Esophagus muscularis mucosa (tissue), 4 donors: ENCODE measurements at places on chromosomes 5 and 9. TPM values are rescaled to one million over a fixed set of nuclear protein-coding genes. Genes with fewer than 3 reads are reported as not detected.

The DCAF12 gene
- 17.9 TPM for total RNA-seq

The GFPT2 gene
- 35.3 TPM for total RNA-seq

The DBH gene
- not detected for total RNA-seq

The LHX6 gene
- 3.3 TPM for total RNA-seq

The C1QTNF3 gene
- total RNA-seq: 4.8 TPM

- no peaks in the 10 kb centered on the region for H3K36me3 ChIP-seq
- H3K4me1 ChIP-seq: peaks cover 16% of the 10 kb centered on the region
- DNase-seq: no peak
- no peaks in the 10 kb centered on the region for H3K27me3 ChIP-seq
- H3K4me3 ChIP-seq: peak overlapping the region; percentile 44
- peak overlapping the region; percentile 81 for H3K27ac ChIP-seq
Measured at GRCh38 chr5:170632985-170633234, 129.1 kb downstream of the KCNIP1 start.

DNA sequence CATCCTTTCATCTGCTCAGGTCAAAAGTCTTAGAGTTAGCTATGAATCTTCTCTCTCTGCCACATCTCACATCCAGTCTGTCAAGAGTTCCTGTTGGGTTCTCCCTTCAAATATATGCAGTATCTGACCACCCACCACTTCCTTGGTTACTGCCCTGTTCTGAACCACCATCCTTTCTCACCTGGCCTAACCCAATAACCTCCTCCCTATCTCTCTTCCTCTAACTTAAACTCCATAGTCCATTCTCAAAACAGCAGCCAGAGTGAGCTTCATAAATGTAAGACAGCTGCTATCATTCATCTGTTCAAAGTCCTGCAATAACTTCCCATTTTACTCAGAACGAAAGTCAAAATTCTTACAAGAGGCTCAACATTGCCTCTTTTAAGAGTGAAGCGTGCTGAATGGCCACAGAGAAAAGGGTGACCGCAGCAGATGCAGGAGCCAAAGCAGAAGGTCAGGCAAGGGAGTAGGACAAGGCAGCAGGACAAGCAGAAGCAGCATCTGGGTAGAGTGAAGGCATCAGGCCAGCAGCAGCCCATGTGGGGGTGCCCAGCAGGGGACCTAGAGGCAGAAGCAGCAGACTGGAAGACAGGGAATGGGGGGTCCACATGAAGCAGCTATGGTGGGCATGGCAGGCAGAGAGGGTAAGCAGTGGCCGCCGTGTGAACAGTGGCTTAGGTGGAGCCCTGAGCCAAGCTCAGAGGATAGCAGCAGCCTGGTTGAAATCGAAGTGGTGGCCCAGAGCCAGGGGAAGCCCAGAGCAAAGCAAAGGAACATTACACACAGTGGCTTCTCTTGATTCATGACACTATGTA is 39.3 kb upstream of the CDC42SE2 start:
- DNase-seq: no peak
- H3K4me3 ChIP-seq: no peak overlapping the region
- H3K36me3 ChIP-seq: no peaks in the 10 kb centered on the region
- peaks cover 27% of the 10 kb centered on the region for H3K4me1 ChIP-seq

DNA sequence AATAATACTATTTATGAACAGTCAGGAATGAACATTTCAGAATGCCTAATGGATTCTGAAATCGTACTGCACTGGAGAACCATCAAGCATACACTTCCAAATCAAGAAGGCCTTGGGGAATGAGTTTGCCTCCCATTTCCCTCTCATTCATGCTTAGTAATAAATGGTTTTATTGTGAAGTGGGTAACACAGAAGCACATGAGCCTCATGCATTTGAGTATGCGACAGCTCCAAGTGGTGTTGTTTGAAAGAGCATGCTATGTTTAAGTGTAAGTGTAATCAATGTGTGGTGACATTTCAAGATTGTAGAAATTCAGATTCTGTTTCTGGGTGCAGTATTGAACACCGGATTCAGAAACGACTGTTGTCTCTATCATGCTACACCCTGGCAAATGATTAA is 60.0 kb downstream of the SGCD start:
- no peak overlapping the region for H3K4me3 ChIP-seq
- H3K27me3 ChIP-seq: no peaks in the 10 kb centered on the region
- peaks cover 23% of the 10 kb centered on the region for H3K4me1 ChIP-seq

DNA sequence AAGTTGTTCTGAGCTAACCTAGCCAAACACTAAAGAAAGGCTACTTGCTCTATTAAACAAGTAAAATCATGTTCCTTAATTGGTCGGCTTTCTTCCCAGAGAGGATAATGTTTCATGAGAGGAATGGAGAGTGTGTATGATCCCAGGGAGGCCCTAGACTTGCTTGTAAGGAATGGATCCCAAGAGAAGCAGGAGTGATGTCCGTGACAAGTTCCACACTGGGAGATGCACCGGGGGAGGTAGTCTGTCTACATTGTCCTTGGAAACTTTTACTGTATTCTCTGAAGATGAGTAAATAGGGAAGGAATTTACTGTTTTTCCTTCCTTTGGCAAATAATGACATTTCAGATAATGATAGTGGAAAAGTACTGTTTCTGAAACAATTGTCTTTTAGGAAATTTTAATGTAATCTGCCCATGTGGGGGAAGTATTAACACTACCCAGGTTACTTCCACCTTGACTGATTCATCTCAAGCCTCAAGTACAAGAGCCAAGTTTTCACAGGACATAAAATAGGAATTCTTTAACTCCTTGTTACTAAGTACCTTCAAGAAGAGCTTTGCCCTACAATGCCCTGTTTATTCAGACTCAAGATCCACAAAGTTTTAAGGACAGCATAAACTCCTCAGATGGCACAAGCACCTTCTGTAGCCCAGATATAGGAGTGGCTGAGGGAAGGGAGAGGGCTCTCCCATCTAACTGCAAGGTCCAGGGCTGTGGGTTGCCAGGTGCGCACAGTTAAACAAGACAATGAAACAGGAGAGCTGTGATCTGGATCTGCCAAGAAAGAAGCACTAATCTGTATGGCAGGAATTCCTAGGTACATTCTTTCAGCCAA is 152.1 kb downstream of the GNA14 start:
- H3K27ac ChIP-seq: no peak overlapping the region
- DNase-seq: no peak
- no peaks in the 10 kb centered on the region for H3K27me3 ChIP-seq
- no peaks in the 10 kb centered on the region for H3K36me3 ChIP-seq
- no peak overlapping the region for H3K4me3 ChIP-seq

GRCh38 chr9:91285729-91286353 is 75.9 kb downstream of the AUH start:
- peaks cover 11% of the 10 kb centered on the region for H3K4me1 ChIP-seq
- no peak for DNase-seq
- peak overlapping the region; percentile 62 for H3K27ac ChIP-seq
- no peaks in the 10 kb centered on the region for H3K27me3 ChIP-seq
- H3K36me3 ChIP-seq: peaks cover 7% of the 10 kb centered on the region

GRCh38 chr9:129136446-129137035 is 25.3 kb downstream of the PTPA start:
- H3K36me3 ChIP-seq: peaks cover 48% of the 10 kb centered on the region
- peaks cover 37% of the 10 kb centered on the region for H3K4me1 ChIP-seq
- no peak for DNase-seq

- H3K4me1 ChIP-seq: peaks cover 35% of the 10 kb centered on the region
- peak overlapping the region; percentile 49 for H3K27ac ChIP-seq
- H3K27me3 ChIP-seq: no peaks in the 10 kb centered on the region
- DNase-seq: no peak
- H3K4me3 ChIP-seq: no peak overlapping the region
- H3K36me3 ChIP-seq: no peaks in the 10 kb centered on the region
Measured at GRCh38 chr9:107390778-107391177, 98.8 kb downstream of the KLF4 start.

- H3K4me3 ChIP-seq: no peak overlapping the region
- no peaks in the 10 kb centered on the region for H3K36me3 ChIP-seq
- no peak overlapping the region for H3K27ac ChIP-seq
- no peaks in the 10 kb centered on the region for H3K4me1 ChIP-seq
Measured at GRCh38 chr9:111058166-111058565, 19.9 kb upstream of the LPAR1 start.

DNA sequence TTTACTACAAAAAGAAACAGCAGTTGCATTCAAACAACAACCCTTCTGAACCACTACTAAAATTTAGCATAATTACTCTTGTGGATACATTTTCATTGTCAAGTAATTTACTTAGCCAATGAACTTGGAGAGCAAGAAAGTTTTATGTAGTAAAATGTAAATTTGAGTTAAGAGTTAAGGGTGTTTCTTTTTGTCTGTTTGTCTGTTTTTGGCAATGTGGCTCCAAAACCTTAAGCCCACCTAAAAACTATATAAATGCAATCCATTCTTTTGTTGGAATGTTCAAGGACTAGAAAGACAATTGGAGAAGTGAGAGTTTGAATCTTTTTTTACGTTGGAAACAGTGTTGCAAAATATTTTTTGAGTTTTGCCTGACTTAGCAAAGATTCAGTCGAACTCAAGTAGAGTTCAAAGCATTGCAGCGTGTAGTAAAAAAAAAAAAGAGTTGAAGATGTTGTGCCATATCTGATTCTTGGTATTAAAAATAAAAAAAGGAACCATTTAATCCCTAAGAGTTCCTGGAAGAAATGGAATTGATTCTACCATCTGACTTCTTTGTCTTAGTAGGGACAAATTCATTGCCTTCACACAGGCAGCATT is 867 bp downstream of the SYK start:
- peak overlapping the region; percentile 50 for H3K4me3 ChIP-seq
- H3K36me3 ChIP-seq: no peaks in the 10 kb centered on the region
- no peak for DNase-seq
- peaks cover 16% of the 10 kb centered on the region for H3K4me1 ChIP-seq
- no peak overlapping the region for H3K27ac ChIP-seq

DNA sequence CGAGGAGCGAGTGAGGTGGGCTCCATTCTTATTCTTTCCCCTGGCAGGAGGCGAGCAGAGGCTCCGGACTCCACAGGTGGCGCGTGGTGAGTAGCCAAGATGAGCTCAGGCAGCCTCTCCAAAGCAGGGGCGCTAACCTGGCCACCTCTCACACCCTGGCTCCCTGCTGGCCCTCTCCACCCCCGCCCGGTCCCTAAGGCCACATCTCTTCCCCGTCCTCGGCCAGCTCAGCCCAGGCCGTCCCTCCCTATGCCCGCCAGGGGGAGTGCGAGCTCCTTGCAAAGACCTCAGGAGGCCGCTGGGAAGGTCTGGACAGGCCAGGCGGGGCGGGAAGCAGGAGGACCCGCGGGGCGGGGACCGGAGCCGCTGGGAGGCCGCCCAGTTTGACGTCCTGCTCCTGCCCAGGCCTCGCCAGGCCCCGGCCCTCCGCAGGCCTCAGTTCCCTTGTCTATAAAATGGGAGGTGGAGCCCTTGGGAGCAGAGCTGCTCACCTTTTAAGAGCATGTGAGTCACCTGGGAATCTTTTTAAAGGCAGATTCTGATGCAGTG is 46.3 kb upstream of the GGTA1 start:
- H3K27ac ChIP-seq: no peak overlapping the region
- peak; percentile 97 for DNase-seq
- H3K4me1 ChIP-seq: peaks cover 25% of the 10 kb centered on the region
- no peaks in the 10 kb centered on the region for H3K36me3 ChIP-seq
- peak overlapping the region; percentile 47 for H3K4me3 ChIP-seq
- H3K27me3 ChIP-seq: no peaks in the 10 kb centered on the region

- peaks cover 9% of the 10 kb centered on the region for H3K4me1 ChIP-seq
- no peaks in the 10 kb centered on the region for H3K27me3 ChIP-seq
- H3K27ac ChIP-seq: peak overlapping the region; percentile 4
- DNase-seq: no peak
- no peaks in the 10 kb centered on the region for H3K36me3 ChIP-seq
Measured at GRCh38 chr9:22307013-22307711, 139.5 kb upstream of the DMRTA1 start.

GRCh38 chr5:35182486-35182885 is 47.8 kb downstream of the PRLR start:
- H3K36me3 ChIP-seq: no peaks in the 10 kb centered on the region
- peaks cover 6% of the 10 kb centered on the region for H3K27me3 ChIP-seq
- DNase-seq: no peak
- H3K27ac ChIP-seq: no peak overlapping the region
- H3K4me3 ChIP-seq: no peak overlapping the region

DNA sequence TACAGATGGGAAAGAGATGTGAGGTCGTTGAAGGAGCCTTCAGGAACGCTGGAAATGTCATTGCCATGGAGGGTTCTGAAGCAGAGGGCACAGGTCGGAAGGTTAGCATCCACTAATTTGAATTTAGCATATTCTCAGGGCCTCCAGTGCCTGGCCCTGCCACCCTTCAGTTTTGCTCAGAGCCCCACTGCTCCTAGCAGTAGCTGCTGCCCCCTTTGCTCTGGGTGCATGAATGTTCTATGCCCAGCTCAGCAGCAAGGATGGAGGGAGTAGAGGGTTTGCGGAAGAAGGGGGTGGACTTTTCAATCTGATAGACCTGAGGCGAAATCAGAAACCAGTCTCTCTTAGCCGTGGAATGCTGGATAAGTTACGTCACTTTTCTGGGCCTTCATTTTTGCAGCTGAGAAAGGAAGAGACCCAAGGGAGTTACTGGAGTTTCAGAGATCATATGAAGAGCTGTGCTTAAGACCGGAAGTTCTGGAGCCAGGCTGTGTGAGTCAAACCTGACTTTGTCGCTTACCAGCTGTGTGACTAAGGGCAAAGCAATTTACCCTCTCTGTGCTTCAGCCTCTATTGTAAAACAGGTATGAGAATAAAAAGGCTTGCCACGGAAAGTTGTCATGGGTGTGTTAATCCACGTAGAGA is 133.2 kb upstream of the PANK3 start:
- H3K27ac ChIP-seq: no peak overlapping the region
- H3K36me3 ChIP-seq: peaks cover 20% of the 10 kb centered on the region
- no peaks in the 10 kb centered on the region for H3K4me1 ChIP-seq

- H3K27ac ChIP-seq: no peak overlapping the region
- H3K4me3 ChIP-seq: no peak overlapping the region
- H3K4me1 ChIP-seq: peaks cover 9% of the 10 kb centered on the region
- H3K27me3 ChIP-seq: no peaks in the 10 kb centered on the region
Measured at GRCh38 chr9:19470981-19471650, 62.3 kb downstream of the ACER2 start.
